AG04449 (cell line): ENCODE measurements at places on chromosomes 2 and 18.

- DNase-seq = no peak
Observed at GRCh38 chr2:61670591-61671501, 132.7 kb upstream of the XPO1 start.

GRCh38 chr18:67875944-67876343 is 359.4 kb upstream of the DSEL start:
- no peak for DNase-seq

GRCh38 chr18:47679864-47680263 is 250.6 kb downstream of the SMAD2 start:
- no peak for DNase-seq

GRCh38 chr2:73050121-73050545 is 21.4 kb downstream of the SFXN5 start:
- DNase-seq = no peak

GRCh38 chr2:75462206-75462605 is 98.5 kb downstream of the EVA1A start:
- DNase-seq = no peak

DNA sequence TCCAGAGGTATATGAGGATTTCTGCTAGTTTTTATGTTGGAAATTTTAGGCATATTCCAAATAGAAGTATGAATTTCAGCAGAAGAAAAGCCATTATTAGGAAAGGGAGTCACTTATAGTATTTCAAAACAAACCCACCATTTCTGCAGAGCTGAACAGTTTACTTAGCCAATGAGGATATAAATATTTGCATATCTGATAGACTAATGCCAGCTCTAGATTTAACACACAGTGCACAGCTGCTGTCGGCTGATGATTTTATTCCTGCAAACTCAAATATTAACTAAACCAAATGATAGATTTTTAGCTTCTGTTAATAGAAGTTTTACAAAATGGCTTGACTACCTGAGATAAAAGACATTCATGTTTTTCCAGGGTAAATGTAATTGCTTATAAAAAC is 375.8 kb upstream of the FANCL start:
- no peak for DNase-seq

DNA sequence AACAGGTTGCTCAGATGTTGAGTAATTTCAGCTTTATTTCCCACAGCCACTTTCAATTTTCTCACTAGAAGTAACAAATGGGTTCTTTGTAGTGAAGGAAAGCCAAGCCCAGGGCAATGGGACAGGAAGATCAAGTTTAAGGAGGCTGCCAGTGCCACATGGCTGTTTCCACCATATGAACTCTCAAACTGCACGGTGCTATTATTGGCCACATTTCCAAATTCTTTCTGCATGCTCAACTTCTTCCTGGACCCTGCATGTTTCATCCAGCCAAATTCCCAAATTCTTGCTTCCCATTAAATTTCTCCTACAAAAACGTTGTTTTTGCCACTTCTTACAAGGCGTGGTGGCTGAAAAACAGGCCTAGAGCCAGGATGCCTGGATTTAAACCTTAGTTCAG is 193.3 kb upstream of the SPHKAP start:
- DNase-seq = no peak

DNA sequence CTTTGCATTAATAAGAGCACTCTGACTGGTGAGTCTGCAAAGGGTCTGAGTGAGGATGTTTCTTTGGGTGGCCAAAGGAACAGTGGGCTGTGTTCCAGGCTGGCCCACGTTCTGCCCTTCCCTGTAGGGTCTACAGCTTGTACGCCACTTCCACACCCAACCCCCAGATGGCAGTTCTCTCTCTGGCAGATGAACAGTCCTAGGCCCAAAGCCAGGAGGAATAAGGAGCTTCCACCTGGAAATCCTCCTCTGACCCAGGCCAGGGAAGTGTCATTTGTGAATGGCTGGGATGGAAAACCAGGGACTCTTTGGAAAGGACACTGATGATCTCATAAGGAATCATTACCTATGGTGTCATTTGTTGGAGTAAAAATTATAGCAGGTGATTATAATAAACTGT is 6.6 kb downstream of the OTOF start:
- DNase-seq = no peak

DNA sequence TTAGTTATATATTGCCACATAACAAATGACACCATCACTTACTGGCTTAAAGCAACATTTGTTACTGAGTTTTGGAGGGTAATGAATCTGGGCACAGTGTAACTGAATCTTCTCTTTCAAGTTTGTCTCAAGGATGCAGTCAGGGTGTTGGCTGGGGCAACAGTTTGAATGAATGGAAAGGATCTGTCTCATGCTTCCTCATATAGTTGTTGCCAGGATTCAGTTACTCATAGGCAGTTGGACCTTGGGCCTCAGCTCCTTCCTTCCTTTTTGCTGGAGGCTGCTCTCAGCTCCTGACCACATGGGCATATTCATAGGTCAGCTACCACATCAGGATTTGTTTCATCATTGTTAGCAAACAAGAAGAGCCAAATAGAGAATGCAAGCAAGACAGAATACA is 466.1 kb upstream of the MC4R start:
- no peak for DNase-seq

DNA sequence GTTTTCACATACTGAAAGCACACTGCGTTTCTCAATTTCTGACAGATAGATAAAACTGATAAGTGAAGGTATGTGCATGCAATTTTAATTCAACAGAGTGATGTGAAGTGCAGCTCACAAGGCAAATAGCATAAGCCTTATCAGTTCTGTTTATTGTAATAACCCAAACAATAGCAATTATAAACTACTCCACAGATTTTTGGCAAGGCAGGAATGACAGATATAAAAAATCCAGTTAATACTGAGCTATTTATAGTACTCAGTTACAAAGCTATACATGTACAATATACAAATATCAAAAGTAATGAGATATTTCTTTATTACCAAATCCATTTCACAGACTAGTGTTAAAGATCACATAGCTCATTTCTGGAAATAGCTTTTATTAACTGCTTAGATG is 210.9 kb upstream of the KLHL14 start:
- DNase-seq = no peak

DNA sequence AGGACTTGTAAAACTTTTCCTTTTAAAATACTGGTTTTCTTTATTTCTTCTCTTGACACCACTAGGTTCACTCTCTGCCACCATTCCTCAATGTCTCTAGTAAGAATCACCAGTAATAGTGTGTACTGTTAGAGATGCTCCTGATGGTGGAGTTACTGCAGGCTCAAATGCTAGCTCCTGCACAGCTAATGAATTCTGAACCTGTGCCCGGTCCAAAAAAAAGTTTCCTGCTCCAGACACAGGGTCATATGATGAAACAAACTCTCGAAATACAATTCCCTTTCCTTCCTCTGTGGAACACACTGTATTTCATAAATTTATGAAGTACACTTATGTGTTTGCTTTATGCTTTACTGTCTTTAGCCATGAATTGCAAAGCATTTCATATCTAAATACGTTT is 19.2 kb downstream of the PMS1 start:
- DNase-seq = no peak

DNA sequence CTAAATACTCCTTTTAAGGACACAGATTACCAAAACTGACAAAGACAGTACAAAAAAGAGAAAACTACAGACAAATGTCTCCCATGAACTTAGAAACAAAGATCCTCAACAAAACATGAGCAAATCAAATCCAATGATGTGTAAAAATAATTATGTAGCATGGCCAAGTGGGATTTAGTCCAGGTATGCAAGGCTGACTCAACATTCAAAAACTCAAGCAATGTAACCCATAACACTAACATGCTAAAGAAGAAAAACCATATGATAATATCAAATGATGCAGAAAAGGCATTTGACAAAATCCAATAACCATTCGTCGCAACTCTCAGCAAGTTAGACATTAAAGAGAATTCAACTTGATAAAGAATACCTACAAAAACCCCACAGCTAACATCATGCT is 239.0 kb upstream of the KLHL29 start:
- DNase-seq = no peak

GRCh38 chr2:163132850-163133249 is 294.3 kb upstream of the KCNH7 start:
- DNase-seq = no peak

- no peak for DNase-seq
Observed at GRCh38 chr2:216071111-216071851, 10.3 kb downstream of the PECR start.

DNA sequence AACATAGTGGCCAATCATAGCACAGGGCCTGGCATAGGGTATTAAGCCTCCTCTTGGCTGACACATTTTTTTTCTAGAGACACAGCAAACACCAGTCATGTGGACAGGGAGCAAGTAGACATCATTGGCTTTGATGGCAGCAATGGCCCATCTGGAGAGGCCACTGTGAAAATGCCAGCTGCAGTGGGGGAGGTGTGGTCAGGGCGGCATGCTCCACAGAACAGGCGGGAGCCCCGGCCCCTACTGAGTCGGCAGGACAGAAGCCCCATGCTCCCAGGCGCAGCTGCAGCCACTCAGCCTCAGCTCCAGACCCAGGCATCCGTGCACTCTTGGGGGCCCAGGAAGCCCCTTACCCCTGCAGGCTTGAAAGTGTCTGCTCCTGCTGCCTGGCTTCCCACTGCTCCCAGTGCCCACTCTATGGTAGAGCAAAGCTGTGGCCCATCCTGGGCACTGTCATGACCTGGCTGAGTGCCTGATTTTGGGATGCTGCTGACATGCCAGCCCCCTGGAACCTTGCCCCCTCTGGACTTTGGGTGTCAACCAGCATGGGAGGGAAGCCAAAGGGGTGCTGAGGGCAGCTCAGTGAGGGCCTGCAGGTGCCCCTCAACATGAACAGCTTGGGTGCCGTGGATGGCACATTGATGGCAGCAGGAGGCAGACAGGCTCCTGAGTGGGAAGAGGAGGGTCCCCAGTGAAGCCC is 23.3 kb upstream of the UBE2F start:
- no peak for DNase-seq

GRCh38 chr2:38540580-38541286 is 62.0 kb downstream of the HNRNPLL start:
- DNase-seq = no peak

- no peak for DNase-seq
Observed at GRCh38 chr2:173602153-173602795, 247.6 kb downstream of the CDCA7 start.

GRCh38 chr18:69580107-69580506 is 179.4 kb downstream of the DOK6 start:
- no peak for DNase-seq

GRCh38 chr2:204008352-204008751 is 71.8 kb downstream of the ICOS start:
- DNase-seq = no peak

DNA sequence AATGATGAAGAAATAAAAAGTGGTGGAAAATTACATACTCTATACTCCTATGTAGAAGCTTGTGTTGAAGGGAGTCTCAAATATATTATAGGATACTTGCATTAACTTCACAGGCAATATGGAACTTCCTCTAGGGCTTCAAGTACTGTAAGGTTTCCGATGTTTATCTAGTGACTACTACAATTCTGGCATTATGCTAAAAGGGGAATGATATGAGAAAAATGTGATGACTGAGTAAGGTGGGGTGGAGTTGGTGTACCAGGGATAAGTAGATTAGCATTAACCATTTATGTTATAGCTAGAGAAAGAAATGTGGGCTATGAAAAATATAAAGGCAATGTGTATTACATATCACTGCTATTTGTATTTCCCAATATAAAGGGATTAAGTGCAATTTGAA is 229.5 kb downstream of the DCC start:
- DNase-seq = peak; percentile 14

GRCh38 chr2:50295596-50295995 is 736.3 kb downstream of the NRXN1 start:
- DNase-seq = no peak
